Foreskin fibroblast (primary cell): ENCODE measurements at places on chromosomes 16 and 17.

- DNase-seq: no peak
These were observed 6.2 kb downstream of the AKAP1 start for GRCh38 chr17:57091186-57091618.

DNA sequence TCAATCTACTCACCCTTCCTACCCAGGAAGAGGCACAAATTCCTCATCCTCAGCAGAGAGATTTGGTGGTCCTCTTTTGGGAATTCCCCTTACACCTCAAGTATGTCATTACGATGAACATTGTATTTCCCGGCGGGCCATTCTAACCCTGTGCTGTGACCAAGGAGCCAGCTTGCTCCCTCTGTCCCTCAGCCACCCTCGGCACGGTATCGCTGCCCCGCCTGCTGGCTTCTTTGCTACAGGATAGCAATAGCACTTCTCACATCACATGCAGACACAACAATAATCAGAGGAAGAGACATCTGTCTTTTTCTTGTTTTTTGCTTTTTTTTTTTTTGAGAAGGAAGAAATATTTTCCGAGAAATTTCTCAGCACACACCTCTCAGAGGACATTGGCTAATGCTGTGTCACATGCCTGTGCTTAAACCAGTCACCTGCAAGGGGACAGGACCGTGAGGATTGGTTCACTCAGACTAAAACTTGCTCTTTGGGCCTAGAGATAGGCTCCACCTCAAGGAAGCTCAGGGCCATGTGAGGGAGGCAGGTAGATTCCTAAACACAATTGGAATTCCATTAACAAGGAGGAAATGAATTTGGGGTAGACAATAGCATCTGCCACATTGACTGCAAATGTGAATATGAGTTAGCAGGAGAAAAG lies 41.2 kb downstream of the TMC5 start:
- no peak for DNase-seq

DNA sequence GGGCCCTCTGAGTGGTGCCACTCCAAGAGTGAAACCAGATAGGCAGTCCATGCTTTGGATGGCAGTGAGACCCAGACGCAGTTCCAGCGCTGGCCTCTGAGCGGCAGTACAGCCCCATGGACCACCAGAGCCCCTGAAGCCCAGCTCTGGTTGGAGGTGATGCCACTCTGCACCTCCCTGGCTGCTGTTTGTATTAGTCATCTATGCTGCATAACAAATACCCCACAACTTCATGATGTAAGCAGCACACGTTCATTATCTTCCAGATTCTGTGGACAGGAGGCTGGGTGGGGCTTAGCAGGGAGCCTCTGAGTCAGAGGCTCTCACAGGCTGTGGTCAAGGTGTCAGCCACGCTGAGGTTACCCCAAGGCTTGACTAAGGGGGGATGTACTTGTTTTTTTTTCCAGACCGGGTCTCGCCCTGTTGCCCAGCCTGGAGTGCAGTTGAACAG lies 5.1 kb upstream of the NME4 start:
- peak; percentile 83 for DNase-seq

GRCh38 chr16:89093602-89094251 lies at the start of gene ACSF3:
Gene ACSF3 (plus strand): TSS chr16:89093852. CDS start chr16:89100682, 6,830 bp downstream.
- DNase-seq: peak; percentile 49

- DNase-seq: no peak
These were observed 137.9 kb upstream of the CACNG3 start for GRCh38 chr16:24118126-24118821.

GRCh38 chr16:87190288-87191230 lies 126.6 kb downstream of the C16orf95 start:
- no peak for DNase-seq
